H7 (cell line): ENCODE measurements at places on chromosomes 11 and 22.

DNA sequence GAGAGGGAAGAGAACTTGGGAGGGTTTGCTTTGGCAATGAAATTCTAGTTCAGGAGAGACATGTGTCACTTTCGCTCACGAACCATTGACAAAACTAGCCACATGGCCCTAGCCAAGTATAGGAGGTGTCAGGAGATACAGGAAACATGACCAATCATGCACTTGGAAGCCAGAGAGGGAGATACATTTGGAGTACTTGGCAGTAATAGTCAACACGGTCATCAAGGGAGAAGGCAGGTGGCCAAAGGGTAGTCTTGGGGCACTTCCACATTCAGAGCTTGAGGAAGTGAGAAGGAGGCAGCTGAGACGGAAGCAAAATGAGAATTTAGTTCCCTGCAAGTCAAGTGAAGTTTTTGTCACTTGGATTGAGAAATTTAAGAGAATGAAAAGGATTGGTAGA is 26.4 kb upstream of the KIRREL3 start:
- DNase-seq = no peak

- DNase-seq = no peak
Observed at GRCh38 chr11:62646825-62647608, 604 bp upstream of the GANAB start.

DNA sequence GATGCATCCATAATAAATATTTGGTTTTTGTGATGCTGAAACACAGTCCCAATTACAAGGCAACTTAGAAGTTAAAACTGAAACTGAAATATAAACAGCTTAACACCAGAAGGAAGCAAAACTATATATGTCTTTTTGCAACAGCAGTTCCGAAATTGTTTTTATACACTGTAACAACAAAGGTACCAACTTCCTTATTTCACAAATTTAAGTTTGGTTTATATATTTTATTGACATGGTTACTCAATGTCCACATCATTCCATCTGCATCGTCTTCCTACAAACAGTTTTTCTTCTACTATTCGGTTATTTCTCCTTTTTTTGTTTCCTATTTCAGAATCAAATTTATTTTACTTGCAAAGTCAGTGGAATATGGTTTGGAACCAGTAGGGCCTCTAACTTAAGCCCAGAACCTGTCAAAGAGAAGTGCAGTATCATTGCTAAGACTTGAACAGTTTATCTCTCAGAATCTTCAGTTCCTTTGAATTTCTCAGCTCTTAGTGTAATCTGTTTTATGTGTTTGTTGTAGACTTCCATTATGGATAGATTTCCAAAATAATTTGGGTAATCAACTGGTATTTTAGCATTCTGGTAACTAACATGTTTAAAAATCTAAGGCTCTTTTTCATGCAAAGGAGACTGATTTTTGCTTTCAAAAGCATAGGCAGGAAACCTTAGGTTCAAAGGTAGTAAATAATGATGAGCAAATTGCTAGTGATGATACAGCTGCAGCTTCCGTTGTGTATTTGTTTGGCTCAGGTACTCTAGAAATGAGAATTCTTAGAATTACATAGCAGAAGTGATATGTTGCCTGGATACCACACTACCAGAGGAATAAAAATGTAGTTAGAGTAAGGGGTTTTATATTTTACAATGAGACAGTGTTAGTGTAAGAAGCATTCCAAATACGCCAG is 8.2 kb upstream of the HSPA8 start:
- no peak for DNase-seq

DNA sequence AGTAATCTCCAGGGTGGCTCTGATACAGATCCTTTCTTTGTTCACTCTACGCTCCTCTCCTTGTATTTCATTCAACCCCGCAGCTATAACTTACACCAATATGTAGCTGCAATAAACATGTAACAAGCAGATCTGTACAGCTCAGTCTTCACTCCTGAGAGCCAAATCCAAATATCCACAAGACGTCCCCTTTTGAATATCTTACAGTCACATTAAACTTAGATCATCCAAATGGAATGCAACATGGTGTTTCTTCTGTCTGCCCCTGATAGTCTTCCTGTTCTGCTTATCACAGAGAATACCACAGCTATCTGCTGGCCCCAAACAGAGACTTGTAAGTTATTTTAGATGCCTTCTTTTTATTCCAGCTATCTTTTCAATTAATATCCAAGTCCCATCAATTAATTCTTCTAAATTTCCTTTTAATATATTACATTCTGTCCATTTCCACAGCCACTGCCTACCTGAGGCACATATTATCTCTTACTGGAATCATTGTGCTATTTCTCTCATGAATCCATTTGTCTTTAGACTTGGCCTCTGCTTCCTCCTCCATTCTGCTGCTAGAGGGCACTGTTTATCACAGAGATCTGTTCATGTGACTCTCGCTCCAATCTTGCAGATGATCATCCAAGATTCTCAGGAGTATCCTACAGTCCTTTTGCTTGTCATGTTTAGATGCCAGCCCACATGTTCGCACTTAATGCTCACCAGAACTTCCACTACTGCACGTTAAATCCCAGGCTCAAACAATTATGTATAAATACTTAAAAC is 908.6 kb downstream of the NTM start:
- peak; percentile 52 for DNase-seq

GRCh38 chr11:96002339-96002738 is 78.4 kb upstream of the MTMR2 start:
- no peak for DNase-seq

- DNase-seq = no peak
Observed at GRCh38 chr11:112178428-112178827, 3.1 kb downstream of the BCO2 start.

DNA sequence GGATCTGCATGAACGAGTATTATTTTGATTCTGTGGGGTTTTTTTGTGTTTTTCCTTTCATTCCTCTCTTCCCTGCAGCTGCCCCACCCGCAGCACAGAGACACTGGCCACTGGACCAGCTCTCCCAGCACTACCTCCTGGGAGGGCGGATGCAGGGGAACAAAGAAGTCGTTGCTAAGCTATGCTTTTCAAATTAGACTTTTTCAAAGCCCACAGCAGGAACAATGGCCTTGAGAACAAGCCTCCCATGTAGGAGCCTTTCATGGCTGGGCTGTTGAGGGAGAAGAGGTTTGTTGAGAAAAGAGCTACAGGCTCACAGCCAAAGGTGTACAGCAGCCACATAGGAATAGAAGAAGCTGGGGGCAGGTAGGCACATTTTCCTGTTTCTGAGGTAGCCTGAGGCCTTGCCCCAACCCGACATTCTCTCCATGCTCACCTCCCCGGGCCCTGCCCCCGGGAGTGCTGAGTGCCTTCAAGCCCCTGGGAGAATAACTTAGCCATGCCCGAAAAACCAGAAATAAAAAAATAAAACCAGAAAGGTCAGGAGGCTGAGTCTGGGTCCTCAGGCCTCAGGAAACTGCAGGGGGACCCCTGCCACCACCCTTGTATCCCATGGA is 20.5 kb upstream of the SYT12 start:
- DNase-seq = peak; percentile 78

DNA sequence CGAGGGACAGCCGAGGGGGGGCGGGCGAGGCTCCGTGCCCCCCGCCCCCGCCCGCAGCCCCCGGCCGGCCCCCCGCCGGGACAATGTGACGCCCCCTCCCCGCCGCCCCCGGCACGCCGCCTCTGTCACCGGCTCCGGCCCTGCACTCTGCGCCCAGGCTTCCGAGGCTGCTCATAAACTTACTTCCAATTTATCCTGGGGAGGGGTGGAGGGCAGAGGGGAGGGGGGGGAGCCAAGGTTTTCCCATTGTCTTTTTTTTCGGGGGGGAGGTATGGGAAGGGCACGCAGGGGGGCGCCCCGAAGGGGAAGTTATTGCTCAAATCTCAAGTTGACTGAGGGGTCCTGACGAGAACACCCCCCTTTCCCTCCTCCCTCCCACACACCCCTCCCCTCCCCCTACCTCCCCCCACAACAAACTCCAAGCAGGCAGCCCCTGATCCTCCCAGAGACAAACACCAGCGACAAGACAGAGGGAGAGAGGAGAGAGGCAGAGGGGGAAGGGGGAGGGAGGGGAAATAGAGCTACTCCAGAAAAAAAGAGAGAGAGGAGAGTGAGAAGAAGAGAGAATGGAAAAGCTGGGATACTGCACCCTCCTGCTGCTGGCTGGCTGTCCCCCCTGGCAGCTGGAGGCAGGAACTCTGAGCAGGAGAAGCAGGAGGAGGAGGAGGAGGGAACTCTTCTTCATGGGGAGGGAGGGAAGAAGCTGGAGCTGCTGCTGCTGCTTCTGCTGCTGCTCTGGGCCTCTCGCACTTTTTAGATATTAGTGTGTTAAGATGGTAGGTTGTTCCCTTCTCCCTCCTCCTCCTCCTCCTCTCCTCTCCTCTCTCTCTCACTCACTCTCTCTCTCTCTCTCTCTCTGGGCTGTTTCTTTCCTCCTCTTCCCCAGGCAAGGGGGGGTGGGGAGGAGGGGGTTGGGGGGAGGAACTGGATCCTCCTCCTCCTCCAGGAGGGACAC is 631 bp downstream of the PHF21A start:
- peak; percentile 79 for DNase-seq

- peak; percentile 59 for DNase-seq
Observed at GRCh38 chr22:37160027-37160426, 10.3 kb upstream of the IL2RB start.

- peak; percentile 82 for DNase-seq
Observed at GRCh38 chr11:94741022-94741679, 27.0 kb upstream of the AMOTL1 start.

- DNase-seq = peak; percentile 85
Observed at GRCh38 chr11:75240311-75241035, at the start of gene TPBGL. Gene TPBGL, plus strand, starts transcription at chr11:75240774. Its CDS starts 276 bp downstream, at chr11:75241050.

GRCh38 chr11:102147632-102148031 is 37.4 kb downstream of the YAP1 start:
- DNase-seq = no peak

GRCh38 chr11:113684496-113684895 is 21.6 kb downstream of the TMPRSS5 start:
- peak; percentile 16 for DNase-seq

GRCh38 chr11:63993993-63994392 is 7.8 kb downstream of the OTUB1 start:
- DNase-seq = no peak

DNA sequence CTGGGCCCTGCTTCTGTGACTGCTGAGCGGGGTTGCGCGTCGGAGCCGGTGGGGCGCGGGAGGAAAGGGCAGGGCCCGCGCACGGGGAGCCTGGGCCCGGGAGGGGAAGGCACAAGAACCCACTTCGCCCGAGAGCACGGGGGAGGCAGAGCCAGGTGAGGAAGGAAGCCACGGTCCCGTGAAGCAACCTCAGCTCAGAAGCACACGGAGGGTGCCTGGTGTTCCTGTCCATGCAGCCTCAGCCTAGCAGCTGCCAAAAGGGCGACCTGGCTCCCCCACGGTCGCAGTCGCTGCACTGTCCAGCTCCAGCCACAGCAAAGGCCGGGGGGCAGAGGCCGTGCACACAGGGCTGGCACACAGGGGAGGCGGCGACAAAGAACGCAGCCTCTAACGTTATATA is 9.3 kb upstream of the CDC42BPG start:
- no peak for DNase-seq

- DNase-seq = no peak
Observed at GRCh38 chr11:62592989-62593421, 1.7 kb upstream of the TUT1 start.

- DNase-seq = no peak
Observed at GRCh38 chr11:33044285-33044756, 4.9 kb downstream of the TCP11L1 start.

- no peak for DNase-seq
Observed at GRCh38 chr22:23826510-23827350, 12.1 kb downstream of the DERL3 start.

- peak; percentile 15 for DNase-seq
Observed at GRCh38 chr11:8690374-8691342, 8.1 kb downstream of the RPL27A start.

DNA sequence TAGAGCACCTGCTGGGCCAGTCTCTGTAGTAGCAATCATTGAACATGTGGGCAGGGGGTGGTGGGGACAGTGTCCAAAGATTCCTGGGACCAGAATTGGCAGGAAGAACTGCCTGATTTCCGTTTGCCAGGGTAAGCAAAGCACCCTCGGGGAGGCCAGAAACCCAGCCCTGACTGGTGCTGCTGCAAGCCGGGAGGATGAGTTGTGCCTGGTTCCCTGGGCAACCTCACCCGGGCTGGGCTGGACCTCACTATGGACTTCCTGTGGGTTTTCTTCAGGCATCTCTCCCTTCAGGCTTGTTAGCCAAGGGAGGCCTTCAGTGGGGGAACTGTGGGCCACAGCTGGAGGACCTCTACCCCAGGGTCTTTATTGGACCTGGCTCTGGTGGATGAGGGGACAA is 8.0 kb upstream of the POU2F3 start:
- DNase-seq = no peak
